ENCODE measurements at places on chromosomes 11 and 22.

DNA sequence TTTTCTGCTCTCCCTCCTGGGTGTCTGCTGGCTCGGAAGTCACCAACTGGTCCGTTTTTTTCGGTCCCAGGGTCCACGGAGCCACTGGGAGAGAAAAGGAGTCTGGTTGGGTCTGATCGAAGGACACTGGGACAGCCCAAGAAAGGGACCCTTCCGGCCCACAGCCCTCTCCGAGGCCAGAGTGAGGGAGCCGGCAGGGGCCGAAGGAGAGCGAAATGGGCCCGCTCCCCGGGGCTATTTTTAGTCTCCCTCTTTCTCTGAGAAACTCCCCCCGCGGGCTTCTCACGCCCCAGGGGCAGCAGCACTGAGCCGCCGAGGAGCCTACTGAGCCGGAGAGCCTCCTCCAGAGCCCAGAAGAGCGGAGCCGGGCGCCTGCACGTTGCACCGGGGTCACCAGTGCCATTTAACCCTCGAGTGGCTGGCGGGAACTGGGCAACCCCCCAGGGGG, 1.9 kb downstream of the ESAM start:
- no peak for DNase-seq

DNA sequence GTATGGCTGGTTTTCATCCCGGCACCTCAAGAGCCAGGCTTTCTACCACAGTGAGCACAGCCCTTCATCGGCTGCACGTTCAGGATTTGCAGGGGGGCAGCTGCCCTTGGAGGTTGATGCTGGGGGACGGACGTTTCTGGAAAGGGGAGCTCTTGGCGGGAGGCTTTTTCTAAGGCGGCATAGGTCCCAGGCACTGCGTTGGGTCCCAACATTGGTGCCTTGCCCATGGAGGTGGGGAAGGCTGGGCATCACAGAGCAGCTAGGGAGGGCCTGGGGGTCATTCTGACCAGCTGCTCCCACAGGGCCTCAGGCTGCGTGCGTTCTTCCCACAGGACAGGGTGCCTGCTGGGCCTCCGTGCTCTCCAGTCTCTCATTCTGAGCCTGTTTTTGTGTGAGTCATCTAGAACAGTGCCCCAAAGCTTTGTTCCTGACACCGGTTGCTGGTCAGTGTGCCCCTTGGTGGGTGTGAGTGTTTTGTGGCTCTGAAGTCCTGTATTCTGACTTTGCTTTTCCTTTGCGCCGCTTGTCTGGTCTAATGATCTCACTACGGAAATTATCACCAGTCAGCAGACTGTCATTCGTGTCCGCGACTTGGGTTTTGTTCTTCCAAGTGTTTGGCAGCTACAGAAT, 275.9 kb downstream of the TBC1D22A start:
- no peak for DNase-seq

- peak; percentile 39 for DNase-seq
These were observed 1.9 kb upstream of the ESS2 start for GRCh38 chr22:19146215-19146968.

GRCh38 chr22:19716041-19716828, 1.9 kb downstream of the SEPTIN5 start:
- no peak for DNase-seq

- no peak for DNase-seq
These were observed 9.9 kb downstream of the KCNQ1OT1 start for GRCh38 chr11:2689651-2690575.

GRCh38 chr11:43825217-43825816, 55.3 kb upstream of the ALKBH3 start:
- peak; percentile 15 for DNase-seq

DNA sequence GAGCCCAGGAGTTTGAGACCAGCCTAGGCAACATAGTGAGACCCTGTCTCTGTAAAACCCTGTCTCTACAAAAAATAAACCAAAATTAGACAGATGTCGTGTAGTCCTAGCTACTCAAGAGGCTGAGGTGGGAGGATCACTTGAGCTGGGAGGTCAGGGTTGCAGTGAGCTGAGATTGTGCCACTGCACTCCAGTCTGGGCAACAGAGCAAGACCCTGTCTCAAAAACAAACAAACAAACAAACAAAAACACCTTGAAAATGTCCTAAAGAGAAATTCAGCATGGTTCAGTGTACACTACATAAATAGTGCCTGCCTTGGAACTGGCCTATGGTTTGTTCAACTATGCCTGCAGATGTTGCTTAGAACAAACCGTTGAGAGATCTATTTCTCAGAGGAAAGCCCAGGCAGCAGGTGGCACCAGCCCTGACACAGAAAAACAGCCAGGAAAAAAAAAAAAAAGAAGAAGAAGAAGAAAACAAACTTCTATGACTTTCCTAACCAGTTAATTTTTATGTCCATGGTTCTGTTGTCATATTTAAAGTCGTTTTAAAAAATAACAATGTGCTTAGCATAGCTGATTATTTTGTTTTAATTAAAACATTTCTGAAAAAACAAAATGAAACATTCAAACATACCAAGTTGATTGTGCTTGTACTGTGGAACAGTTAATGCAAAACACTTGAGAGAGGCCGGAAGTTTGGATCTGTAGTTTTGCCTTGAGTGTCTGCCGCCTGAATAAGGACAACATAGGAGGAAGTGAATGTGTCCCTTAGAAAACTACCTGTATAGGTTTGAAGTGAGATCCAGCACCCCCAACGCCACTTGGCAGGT, 5.4 kb downstream of the KREMEN1 start:
- peak; percentile 83 for DNase-seq

DNA sequence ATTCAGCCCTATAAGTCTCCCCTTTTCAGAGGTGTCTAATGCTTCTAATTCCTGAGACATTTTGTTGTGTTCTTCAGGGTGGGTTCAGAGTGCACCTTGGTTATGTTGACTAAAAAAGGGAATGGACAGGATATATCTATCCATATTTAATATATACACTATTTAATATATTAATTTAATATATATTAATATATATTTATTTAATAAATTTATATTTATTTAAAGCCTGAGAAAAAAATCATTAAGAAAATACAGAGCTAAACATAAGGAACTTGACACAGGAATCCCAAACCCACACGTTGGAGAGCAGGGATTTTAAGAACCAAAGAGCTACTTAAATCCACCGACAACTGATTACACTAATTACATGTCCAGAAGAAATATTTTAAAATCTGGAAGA, 674.2 kb upstream of the KIRREL3 start:
- no peak for DNase-seq
